DMS 273 treated with DMSO at 0.1 percent for 48 hours (cell line): ENCODE measurements at places on chromosomes 6 and 20.

- no peak for DNase-seq
Measured at GRCh38 chr20:23296841-23297701, 53.5 kb upstream of the NXT1 start.

- no peak for DNase-seq
Measured at GRCh38 chr20:33789109-33789857, 21.9 kb upstream of the CHMP4B start.

GRCh38 chr6:56706981-56707726 lies 64.5 kb upstream of the DST start:
- no peak for DNase-seq

GRCh38 chr6:101086473-101086872 lies 205.3 kb upstream of the ASCC3 start:
- DNase-seq, result no peak

- DNase-seq, result no peak
Measured at GRCh38 chr20:1803061-1803931, 91.9 kb upstream of the SIRPA start.

DNA sequence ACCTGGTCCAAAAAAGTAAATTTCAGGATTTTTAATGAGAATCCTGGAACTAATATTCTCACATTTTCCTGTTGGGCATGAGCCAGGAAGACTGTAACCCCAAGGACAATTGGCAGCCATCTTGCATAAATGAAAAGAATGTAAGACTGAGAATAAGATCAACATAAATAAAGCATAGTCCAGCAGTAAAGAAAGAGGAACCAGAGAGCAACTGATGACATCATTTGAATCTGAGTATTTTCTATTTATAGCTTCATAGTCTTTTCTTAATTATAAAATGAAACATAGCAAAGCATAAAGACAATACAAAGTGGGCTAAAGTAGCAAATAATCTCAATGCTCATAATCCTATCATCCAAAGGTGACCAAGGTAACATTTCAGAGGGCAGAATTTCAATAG lies 26.6 kb upstream of the FBXL4 start:
- DNase-seq, result no peak

- no peak for DNase-seq
Measured at GRCh38 chr6:140003217-140003616, 628.8 kb upstream of the CITED2 start.

DNA sequence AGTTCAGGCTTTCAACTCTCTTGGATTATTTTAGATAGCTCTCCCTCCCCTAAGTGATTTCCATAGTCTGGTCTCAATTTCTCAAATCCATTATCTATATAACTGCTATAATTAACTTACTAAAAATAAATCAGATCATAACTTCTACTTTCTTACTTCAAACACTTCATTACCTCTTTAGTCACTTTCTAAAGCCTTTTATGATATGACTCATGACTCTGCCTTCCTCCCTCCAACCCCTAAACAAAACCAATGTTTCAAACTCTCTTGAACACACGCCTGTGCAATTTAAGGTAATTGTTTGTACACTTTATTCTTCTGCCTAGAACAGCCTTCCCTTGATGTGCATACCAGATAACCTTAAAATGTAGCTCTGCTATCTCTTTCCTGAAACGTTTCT lies 100.5 kb downstream of the LMBRD1 start:
- no peak for DNase-seq

- DNase-seq, result no peak
Measured at GRCh38 chr6:147738516-147739162, 230.1 kb downstream of the SAMD5 start.

- no peak for DNase-seq
Measured at GRCh38 chr6:44245391-44245911, 1.4 kb upstream of the HSP90AB1 start.

DNA sequence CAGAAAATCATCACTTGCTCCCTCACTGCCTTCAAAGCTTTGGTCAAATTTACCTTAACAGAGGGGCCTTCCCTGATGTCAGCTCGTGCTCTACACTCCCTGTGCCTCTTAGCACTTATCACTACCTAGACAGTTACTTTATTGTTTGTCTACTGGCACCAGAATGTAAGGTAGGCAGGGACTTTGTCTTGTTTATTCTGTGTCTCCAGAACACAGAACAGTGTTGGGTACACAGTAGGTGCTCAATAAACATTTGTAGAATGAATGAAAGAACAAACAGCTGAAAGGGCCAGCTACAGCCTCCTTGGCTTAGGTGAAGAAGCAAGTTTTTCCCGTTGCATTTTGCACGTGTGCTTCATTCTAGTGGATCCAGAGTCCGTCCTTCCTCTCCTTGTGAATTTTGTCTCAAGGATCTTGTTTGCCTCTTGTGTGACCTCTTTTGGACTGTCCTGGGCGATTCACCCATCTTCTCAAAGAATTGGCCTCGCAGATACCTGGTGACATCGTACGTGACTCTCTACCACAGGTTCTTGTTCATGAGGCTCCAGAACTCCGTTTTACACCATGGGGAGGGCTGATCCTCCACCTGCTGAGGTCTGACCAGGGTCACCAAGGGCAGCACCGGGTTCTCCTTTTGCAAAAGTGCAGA lies 84.2 kb upstream of the ARMC2 start:
- no peak for DNase-seq

GRCh38 chr6:138769102-138769676 lies 4.4 kb upstream of the CCDC28A start:
- DNase-seq, result no peak

GRCh38 chr6:13005994-13006393 lies 289.4 kb downstream of the PHACTR1 start:
- no peak for DNase-seq

DNA sequence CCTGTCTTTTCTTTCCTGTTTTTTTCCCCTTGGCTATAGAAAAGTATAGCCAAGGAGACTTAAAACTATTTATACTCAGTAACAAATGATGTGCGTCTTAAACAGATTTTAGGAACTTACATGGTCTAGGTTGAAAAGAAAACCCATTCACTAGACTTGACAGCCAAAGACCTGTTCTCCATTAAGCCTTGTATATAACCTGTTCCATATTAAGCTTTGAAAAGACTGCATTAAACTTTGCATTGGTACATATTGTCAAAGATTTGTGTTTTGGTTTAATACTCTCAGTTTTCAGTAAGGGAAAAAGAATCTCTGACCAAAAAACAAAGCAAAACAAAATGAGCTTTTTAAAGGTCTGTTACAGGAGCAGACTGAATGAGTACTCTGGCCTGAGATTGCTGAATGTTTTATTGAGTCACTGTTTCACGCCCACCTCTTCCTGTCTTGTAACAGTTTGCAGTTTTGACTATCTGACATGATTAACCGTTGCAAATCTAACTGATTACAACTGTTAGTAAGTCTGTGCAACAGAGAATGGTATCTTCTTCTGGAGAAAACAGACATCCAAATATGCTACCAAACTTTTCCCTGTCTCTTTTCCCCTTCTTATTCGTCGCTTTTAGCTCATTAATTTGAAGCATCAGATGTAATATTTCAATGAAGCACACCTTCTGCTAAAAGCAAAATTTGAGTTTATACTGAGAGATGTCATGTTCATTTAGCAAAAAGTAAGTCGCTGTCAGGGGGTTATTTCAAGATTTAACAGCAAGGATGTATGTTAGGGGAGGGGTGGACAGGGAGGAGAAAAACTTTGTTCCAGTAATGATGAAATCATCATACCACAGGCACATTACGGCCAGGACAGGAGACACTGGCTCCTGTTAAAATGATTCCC lies 59.1 kb upstream of the SUPT3H start:
- no peak for DNase-seq

GRCh38 chr6:169849396-169849795 lies 98.0 kb downstream of the ERMARD start:
- no peak for DNase-seq

DNA sequence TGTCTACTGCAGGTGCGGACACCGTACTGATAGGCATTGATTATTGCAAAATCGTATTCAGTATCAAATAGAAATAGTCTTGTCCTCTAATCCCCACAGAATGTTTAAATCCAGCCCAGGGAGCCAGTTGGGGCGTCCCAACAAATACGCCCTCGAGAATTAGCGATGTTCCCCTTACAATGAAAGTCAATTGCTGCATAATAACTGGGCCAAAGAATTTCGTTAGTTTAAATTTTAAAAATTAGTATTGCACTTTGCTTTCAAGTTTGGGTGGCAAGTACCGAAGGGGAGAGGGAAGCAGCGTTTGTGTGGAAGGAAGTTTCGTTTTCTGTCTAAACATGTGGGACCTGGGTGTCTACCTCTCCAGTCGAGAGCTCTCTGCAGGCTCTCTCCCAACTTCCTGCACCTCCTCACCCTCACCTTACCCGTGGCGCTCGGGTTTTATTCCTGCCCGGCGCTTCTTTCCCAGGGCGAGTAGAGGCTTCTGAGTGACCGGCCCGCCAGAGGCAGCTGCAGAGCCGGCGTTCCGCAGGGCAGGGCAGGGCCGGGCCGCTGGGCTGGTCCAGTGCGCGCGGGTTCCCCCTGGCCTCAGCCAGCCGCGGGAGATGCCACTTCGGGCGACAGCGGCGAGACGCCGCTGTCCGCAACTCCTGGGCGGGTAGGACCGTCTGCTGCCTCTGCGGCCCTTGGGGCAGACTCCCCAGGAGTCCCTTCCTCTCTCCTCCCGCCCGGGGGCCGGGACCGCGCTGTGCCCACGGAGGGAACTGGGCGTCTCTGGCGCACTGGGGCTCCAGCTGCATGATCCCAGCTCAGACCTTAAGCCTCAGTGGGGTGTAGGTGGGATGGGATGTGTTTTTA lies 862 bp upstream of the TFAP2C start:
- no peak for DNase-seq

DNA sequence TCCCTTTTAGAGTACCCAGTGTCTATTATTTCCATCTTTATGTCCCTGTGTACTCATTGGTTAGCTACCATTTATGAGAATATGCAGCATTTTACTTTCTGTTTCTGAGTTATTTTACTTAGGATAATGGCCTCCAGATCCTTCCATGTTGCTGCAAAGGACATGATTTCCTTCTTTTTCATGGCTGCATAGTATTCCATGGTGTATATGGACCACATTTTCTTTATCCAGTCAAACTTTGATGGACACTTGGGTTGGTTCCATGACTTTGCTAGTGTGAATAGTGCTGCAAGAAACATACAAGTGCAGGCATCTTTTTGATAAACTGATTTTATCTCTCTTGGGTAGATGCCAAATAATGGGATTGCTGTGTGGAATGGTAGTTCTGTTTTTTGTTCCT lies 55.4 kb downstream of the ZBTB2 start:
- DNase-seq, result no peak

GRCh38 chr20:1857466-1857865 lies 37.7 kb upstream of the SIRPA start:
- DNase-seq, result no peak

- no peak for DNase-seq
Measured at GRCh38 chr6:18386298-18386976, 713 bp upstream of the RNF144B start.
